AG04449 (cell line): ENCODE measurements at places on chromosomes 12 and 14.

GRCh38 chr12:130011611-130012385 is 108.0 kb upstream of the TMEM132D start:
- DNase-seq = no peak

- DNase-seq = no peak
Measured at GRCh38 chr12:25482625-25483024, 70.5 kb downstream of the LMNTD1 start.

DNA sequence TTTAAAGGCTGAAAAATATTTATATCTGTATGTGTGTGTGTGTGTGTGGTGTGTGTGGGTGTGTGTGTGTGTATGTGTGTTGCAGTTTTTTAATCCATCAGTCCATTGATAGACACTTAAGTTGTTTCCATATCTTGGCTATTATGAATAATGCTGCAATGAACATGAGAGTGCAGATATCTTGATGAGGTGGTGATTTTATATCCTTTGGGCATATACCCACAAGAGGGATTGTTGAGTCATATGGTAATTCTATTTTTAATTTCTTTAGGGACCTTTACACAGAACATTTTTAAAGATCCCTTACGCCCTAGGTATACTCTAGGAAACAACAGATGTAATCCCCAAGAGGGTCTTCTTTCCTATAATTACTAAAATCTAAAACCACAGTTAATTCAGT is 154.5 kb upstream of the CLEC14A start:
- DNase-seq = no peak

DNA sequence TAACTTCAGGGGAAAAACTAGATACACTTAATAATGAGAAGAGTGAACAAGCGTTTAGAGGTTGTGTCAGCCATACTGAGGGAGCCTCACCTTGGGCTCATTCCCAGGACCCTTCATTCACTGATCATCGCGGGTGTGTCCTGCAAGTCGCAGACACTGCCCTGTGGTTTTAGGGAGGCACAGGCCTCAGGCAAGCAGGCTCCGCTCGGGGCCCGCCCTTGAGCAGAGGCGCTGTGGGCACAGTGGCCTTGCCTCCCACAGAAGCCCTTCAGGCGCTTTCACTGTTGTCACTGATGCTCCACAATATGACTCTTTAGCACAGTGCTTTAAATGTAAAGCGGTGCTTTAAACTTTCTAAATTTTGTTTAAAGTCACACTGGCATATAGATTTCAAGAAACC is 67.4 kb downstream of the DDX51 start:
- no peak for DNase-seq

GRCh38 chr12:114684870-114685273 is 897 bp upstream of the TBX3 start:
- no peak for DNase-seq

DNA sequence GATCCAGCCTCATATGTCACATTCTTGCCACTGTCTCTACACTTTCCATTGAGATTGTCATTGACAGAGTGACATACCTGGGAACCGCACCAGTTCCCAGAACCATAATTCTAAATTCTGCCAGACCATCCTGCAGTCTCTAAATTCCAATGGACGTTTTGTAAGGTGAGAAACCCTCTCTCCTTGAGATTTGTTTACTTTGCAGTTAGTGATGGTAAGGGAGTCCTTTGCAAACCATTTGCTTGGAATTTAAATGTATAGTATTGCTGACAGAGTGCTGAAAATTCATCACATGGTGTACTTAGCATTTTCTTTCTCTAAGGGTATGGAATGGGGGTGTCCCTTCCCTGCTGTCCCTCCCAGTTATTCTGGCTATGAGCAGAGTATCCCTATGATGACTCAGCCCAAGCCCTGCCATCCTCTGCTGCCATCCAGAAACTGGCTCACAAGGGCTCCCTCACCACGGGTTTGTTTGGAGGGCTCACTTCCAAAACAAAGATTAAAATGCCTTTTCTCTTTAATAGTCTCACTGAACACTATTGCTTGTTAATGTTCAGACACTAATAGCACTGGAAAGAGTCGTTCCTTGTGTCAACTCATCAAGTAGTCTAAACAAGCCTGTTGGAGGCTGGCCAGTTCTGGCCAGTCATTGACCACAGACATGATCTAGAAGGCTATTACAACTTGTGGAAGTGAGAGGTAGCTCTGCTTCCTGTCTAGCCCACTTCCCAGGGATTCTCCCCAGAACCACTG is 129.0 kb upstream of the HMGA2 start:
- peak; percentile 95 for DNase-seq

DNA sequence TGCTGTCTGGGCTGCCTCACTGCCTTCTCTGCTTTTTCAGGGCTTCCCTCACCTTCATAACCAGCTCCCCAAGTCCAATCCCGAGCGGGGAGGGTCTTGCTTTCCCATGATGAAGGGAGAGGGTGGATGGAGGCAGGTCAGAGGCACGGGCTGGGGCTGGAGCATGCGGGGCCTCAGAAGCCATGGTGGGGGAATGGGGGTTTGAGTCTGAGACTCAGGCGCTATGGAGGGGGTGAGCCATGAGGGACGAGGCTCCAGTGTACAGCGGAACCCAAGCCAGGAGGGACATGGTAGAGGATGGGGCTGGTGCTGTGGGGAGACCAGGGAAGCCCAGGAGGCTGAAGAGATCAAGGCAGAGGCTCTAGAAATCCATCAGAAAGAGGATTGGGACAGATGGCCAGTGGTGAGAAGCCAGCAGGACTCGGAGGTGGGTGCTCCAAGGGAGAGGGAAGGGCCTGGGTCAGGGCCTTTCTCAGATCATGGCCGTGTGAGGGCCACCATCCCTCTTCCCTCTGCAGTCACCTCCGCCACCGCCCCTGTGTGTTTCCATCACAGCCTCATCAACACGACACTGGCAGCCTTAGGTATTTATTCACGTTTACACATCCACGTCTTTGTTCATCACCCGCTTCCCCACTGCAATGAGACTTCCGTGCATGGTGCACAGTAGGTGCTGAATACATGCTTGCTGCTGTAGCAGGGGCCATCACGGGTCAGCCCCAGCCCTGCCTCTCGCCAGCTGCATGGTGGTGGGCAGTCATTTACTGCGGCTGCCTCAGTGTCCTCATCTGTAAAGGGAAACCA is 144.7 kb downstream of the ADGRD1 start:
- DNase-seq = no peak

GRCh38 chr12:8823565-8824300 is 1.3 kb downstream of the A2ML1 start:
- no peak for DNase-seq

GRCh38 chr14:48398675-48399282 is 723.4 kb upstream of the MDGA2 start:
- no peak for DNase-seq

GRCh38 chr12:77816196-77816595 is 14.5 kb upstream of the NAV3 start:
- no peak for DNase-seq

- DNase-seq = no peak
Measured at GRCh38 chr12:29782285-29782870, 1.4 kb downstream of the TMTC1 start.

GRCh38 chr14:99838639-99839134 is 45.5 kb downstream of the EML1 start:
- DNase-seq = no peak

GRCh38 chr12:92769124-92769901 is 66.5 kb downstream of the PLEKHG7 start:
- no peak for DNase-seq

- no peak for DNase-seq
Measured at GRCh38 chr12:119044094-119044493, 62.8 kb downstream of the SRRM4 start.

DNA sequence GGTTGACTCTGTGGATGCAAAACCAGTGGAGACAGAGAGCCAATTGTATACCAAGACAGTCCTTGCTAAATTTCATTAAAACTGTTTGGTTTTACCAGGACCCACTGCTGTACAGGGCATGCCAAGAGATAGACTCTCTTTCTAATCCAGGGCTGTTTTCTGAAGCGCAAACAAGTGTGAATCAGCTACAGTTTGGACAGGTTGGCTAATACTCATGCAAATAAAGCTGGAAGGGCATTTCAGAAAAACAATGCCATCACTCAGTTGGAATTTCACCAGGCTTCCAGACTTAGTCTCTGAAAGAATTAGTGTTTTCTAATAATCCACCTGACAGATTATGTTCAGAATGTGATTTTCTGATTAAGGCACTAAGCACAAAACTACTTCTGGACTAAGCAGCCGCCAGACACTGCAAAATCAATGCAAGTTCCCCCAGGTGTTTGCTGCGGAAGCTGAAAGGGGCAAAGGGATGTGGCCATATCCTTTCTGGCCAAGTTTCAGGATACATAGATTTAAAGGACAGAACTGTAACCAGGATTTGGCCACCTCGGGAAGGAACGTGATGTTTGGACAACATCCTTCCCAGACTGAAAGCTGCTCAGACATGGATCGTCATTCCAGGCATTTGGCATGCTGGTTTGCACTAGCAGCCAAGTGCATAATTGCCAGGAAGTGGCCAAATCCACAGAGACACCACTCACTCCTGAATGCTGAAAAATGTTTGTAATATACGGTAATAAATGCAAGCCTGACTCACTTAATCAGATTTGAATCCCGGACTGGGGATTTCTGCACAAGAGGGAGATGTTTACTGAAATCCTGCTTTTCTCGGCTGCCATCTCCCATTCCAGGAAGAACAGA is 32.0 kb upstream of the CDKN3 start:
- DNase-seq = peak; percentile 53

DNA sequence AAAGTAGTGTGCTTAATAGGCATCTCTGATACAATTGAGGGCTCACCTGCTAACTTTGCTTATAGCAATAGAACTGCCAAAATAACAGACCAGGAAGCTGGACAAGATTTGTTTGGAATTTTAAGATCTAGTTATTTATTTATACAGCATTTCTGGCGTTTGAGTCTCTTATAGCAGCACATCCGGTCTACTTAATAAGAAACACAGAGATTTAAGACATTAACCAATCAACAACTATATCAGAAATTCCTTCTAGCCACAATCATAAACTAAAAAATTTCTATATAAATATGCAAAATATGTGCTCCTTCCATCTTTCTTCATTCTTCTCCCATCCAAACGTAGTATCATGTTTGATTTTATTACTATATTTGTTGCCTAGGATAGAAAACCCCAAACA is 2.6 kb downstream of the RTN1 start:
- no peak for DNase-seq

- no peak for DNase-seq
Measured at GRCh38 chr14:20659813-20660395, 18.4 kb upstream of the OR6S1 start.

- no peak for DNase-seq
Measured at GRCh38 chr14:36284971-36285595, 35.4 kb downstream of the MBIP start.

- peak; percentile 41 for DNase-seq
Measured at GRCh38 chr12:1517007-1517406, 77.4 kb downstream of the FBXL14 start.

GRCh38 chr14:59630288-59630963 is 53.8 kb upstream of the CCDC175 start:
- DNase-seq = no peak

DNA sequence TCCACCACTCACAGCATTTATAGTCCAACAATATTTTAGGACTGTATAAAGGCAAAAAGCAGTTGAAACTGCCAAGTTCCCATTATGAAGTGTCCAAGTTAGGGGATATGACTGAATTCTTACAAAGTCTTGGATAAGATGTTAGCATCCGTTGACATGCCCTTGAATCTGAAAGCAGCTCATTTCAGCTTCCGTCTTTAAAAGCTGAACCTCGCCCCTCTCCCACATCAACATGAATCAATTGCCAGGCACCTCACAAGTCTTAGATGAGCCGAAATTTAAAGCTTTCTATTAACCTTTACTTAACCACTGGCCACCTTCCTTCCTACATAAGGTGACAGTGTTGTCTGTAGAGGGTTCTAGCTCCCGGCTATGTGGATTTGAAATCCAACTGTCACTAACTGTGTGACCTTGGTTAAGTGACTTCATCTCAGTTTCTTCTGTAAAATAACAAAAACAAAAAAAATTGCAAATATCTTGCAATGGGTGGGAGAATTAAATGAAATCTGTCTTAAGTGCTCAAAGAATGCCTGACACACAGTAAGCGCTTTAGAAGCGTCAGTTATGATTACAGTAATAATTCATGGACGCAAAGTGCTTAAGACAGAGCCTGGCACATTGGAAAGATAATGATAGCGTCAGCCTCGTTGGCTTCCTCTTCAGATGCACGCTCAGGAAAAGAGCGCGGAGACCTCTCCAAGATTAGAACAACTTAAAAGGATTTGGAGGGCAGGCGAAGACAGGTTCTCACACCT is 1.2 kb downstream of the PPP1CC start:
- DNase-seq = no peak

GRCh38 chr12:76489737-76490136 is 69.8 kb downstream of the OSBPL8 start:
- DNase-seq = no peak

- DNase-seq = no peak
Measured at GRCh38 chr12:72368719-72369422, 96.7 kb downstream of the TRHDE start.

DNA sequence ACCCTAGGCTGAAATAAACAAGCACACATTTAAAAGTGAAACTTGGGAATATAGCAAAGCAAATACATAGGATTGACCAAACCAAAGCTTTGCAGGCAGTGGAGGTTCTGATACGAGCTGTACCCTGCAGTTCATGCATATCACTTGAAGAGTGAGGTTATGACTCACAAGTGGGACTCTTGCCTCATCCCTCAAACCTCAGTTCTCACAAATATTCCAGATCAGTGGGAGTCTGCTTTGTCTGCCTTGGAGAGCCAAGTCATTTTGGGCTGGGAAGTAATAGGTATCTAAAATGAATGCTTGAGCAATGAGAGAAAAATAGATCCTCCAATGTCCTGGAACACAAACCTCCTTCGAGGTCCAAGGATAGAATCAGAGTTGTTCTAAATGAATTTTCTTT is 116.4 kb downstream of the LRIG3 start:
- DNase-seq = peak; percentile 60

DNA sequence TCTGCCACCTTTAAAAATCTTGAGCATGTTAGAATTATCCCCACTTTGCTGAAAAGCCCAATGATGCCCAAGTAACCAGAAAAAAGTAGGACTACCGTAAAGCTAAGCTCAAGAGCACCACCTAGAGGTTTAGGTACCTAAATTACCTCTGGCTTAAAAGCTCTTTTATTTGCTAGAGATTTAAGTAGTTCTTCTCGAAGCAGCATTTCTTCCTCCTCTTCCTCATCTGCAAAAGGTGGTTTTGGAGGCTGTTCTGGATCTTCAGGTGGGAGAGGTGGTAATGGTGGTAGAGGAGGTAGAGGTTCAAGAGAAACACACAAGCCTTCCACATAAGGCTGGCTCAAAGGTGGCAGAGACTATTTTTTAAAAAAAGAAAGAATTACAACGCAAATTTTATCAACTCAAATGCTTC is 26.9 kb downstream of the ZFC3H1 start:
- no peak for DNase-seq

- no peak for DNase-seq
Measured at GRCh38 chr14:22566845-22567244, 22.2 kb downstream of the DAD1 start.

GRCh38 chr12:109777544-109777943 is 55.7 kb downstream of the TRPV4 start:
- no peak for DNase-seq

DNA sequence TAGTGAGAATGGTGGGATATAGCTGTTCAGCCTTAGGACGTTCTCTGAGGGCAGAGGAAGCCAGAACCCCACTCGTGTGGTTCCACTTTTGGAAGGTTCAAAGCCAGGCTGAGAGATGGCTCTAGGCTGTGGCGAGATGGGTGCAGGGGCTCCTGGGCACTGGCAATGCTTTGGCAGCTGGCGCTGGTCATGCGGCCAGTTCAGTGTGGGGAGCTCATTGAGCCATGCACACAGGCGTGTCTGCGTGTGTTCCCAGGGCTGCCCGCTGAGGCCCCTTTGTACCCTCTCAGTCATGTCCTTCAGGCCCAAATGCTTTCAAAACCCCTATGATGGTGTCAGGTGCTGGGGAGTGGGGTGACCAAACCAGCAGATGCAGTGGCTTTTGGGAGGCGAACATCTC is 1.7 kb downstream of the TEX22 start:
- no peak for DNase-seq
